ENCODE measurements at places on chromosomes 1 and 21.

GRCh38 chr1:25462732-25463131 is 32.0 kb downstream of the MACO1 start:
- no peak for DNase-seq

DNA sequence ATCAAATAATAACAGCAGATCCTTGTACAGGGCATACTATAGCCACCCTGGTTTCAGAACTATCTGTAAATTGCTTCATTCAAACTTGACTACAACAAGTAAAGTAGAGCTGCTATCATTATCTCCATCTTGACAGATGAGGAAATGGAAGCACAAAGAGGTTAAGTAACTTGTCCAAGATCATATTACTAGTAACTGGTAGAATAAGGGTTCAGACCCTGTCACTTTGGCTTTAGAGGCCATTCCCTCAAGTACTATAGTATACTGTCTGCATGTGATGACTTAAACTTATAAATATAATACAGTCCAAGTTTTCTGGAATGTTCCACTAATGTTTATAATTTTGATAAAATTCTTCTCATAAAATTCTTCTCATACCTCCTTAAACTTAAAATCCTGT is 24.8 kb downstream of the PGM1 start:
- DNase-seq = no peak

GRCh38 chr1:7002728-7003127 is 217.5 kb downstream of the CAMTA1 start:
- no peak for DNase-seq

GRCh38 chr1:209810783-209811182 is 4.8 kb upstream of the IRF6 start:
- no peak for DNase-seq

- DNase-seq = no peak
Measured at GRCh38 chr1:230144010-230144614, 77.1 kb downstream of the GALNT2 start.

DNA sequence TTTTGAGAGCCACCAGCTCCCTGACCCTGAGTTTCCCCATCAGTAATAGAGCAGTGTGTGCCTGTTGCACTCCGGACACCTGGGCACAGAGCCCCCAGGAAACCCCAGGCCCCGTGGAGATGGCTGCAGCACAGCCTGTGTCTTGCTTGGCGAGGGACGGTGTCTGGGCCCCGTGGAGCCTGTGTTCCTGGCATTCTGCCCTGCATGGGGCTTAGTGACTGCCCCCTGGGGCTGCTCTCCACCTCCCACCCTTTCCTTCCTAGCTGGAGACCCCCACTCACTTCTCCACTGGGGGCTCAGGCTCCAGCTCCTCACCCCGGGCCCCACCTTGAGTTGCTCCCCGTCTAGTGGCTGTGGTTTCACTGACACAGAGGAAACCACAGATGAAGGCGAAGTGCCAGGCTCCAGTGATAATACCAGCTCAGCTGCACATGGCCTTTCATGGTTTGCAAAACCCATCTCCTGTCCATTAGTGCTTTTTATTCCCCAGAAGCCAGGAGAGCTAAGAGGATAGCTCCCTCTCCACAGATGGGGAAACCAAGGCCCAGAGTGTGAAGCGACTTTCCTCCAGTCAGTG is 39.4 kb downstream of the DMRTB1 start:
- DNase-seq = no peak

DNA sequence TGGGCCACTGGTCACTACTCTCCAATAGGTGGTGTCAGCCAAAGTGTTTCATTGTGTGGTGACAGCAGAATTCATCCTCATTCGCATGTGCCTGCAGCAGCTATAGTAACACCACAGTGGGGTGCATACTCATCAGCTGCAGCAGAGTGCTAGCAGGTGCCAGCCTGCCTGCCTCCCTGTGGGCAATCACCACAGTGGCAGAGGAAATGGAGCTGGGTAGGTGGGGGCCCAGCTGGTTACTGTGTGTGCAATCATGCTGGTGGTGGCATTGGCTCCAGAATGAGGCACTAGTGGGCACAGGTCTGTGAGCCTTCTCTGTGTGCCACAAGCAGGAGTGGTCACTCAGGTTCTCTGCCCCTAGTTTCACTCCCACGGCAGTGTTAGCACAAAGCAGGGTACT is 579.2 kb downstream of the PTPRC start:
- no peak for DNase-seq

GRCh38 chr1:2229911-2230731 is 2.0 kb downstream of the SKI start:
- no peak for DNase-seq

DNA sequence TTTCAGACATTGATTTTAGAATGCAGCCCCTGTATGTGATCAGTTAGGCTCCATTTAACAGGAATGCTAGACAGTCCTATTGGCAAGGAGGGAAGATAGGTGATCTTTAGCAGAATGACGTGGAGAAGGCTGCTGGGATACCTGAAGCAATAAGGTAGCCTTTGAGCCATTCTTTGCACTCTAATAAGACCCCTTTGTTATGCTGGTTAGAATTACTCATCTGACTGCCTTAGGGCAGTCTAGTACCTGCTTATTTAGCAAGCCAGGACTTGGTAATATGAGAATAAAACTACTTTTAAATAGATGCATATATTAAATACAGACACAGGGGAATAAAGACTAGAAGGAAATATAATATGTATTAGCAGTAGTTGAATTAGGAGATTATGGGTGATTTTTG is 29.1 kb downstream of the NGF start:
- no peak for DNase-seq

DNA sequence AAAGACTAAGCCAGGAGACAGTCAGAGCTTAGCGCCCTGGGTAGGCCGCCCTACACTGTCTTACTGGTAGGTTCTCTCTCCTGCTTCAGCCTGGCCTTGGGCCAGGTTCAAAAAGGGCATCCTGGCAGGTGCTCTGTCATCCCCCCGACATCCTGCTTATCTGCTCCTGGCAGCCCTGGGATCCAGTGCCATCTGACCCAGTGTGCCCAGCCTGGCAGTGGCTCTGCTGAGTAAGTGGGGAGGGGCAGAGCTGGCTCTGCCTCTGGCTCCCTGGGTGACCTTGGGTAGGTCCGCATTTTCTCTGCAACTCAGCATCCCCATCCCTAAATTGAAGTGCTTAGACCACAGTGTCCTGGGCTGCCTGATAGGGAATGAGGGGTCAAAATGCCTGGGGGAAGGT is 549.9 kb downstream of the PTPRU start:
- DNase-seq = no peak

DNA sequence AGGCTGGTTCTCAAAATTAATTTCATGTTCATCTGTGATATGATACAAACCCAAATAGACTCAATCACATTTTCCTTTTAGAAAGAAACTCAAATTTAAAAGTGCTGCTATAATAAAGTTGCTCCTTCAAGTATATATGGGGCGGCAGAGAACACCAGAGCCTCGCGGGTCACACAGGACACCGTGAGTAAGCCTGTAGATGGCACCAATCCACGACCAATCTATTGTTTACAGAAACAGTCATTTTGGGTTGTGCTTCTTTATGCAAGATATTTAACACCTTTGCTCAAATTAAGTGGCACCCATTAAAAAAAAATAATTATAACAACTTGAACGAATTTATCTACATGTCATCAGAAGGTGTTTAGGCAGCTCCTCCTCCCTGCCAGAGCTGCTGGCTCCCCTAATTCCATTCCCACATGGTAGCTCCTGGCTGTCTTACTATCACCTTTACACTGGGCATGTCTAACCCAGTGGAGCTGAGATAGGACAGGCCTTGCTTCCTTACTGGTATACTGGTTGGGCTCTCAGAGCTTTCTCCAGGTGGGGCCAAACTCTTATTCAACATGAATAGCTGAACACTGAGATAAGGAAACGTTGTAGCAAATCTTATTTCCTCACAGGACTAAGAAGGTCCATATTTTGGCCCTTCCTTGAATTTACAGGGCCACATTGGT is 287.0 kb downstream of the SDCCAG8 start:
- DNase-seq = peak; percentile 23

DNA sequence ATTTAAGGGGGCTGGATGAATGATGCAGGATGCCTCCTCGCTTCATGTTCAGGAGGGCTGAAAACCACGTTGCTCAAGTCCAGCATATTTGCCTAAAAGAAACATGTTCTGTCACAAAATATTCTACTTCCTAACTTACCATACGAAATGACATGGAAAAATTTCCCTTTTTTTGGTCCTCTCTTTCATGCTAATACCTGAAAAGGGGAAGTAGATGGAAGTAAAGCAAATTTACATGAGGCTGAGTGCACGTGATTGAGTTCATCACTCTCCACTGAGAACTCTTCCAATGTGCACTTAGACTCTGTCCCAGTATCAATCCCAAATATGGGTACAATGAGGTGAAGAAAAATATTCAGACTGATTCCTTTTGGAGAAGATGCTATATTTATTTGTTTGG is 23.0 kb downstream of the XCL2 start:
- DNase-seq = no peak

- DNase-seq = no peak
Measured at GRCh38 chr1:10948463-10948775, 64.0 kb upstream of the TARDBP start.
